ENCODE measurements at places on chromosomes 2 and 18. TPM values are rescaled to one million over a fixed set of nuclear protein-coding genes. Genes with fewer than 3 reads are reported as not detected.

DNA sequence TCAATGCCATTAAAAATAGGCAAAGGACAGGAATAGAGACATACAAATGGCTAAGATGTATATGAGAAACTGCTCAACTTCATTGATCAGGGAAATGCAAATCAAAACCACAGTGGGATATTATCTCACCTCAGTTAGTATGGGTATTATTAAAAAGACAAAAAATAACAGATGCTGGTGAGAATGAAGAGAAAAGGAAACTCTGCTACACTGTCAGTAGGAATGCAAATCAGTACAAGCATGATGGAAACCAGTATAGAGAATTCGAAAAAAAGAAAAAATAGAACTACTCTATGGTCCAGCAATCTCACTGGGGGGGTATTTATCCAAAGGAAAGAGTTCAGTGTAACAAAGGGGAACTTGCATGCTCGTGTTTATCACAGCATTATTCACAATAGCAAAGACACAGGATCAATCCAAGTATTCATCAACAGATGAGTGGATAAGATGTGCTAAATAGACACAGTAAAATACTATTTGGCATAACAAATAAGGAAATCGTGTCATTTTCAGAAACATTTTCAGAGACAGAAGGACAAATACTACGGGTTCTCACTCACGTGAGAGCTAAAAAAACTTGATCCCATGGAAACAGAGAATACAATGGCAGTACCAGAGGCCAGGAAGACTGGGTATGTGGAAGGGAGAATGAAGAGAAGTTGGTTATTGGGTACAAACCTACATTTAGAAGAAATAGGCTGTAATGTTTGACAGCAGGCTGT, 60.6 kb downstream of the CCDC74A start:
- DNase-seq = no peak

DNA sequence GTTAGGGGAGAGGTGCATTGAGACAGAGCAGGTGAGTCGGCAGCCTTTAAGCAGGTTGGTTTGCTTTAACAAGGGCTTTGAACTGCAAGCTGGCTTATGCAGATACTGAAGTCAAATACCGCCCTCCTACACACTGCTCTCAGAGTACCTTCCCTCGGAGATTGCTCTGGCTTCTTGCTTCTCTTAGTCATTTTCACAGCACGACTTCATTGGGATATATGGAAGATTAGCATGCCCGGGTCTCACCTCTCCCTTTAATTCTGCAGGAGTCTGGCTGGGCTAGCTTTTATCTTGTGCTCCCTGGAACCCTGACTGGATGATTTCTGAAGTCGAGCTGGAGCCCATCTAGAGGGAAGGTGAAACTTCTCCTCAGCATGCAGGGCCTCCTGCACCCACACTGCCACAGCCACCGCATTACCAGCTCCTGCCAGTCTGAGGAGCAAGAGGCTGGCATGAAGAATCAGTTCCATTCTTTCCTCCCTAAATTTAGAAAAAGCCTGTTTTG, 395.5 kb upstream of the HNRNPA3 start:
- no peak for DNase-seq

GPR45 gene
- not detected for total RNA-seq

- no peak for DNase-seq
Observed at GRCh38 chr2:56515399-56515798, 331.6 kb downstream of the CCDC85A start.

Data from fibroblast of lung (primary cell).